ENCODE measurements at places on chromosomes 5 and 9.

DNA sequence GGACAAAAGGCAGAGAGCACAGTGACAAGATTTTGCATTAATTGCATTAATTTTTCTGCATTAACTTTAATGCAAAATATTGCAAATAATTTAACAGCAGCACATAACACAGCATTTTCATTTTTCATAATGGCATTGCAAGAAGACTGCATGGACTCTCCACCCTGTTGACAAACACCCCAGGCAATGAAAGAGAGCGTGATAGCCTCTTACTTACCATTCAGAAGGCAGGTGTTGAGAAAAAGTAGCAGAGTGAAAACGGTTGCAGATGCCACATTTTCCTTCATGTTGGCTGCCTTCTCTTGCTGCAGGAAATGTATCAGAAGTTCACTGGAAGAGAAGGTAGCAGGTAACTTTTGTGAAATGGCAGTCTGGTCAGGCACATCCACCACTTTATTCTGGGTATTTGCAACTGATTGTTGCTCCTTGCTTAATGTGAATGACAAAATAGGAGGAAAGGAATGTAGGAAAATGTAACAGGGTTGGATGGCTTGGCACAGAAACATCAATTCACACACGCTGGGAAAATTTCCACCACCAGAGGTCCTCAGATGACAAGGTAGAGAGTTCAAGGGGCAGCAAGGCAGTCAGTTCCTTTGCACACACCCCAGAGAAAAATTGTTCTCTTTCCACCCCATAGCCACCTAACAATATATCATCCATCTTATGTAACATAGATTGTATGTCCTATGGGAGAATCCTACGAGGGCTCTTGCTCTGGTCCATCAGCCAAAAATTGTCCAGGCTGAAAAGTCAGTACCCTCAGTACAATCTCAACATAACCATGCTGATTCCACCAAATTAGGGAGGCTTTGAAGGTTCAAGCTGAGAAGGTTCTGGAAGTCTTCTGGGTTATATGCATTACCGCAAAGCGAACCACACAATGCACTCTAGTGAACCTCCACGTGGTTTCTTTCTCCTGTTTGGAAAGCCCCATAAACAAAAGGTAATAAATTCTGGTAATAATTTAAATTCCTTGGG is 41.9 kb upstream of the AGXT2 start:
- no peak for DNase-seq

DNA sequence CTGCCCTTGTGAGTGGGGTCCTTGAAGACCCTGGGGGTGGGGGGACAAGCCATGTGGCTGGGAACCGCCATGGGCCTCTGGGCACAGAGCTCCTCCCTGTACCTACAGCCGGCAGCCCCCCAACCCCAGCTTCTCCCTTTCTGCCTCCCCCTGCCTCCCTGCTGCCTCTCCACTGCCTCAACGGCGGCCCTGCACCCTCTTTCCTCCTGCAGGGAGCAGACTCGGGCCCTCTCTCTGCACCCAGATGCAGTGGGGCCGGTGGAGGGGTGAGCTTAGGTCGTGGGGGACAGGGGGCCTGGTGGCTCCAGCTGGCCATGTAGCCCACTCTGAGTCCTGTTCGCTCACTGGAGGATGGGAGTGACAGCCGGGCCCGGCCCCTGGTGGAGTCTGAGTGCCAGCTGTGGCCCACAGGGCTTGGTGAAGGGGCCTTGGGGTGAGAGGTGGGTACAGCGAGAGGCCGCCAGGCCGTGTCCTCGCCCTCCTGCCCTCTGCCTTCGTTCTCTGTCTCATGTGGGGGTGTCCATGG is 139.3 kb upstream of the COL5A1 start:
- no peak for DNase-seq

DNA sequence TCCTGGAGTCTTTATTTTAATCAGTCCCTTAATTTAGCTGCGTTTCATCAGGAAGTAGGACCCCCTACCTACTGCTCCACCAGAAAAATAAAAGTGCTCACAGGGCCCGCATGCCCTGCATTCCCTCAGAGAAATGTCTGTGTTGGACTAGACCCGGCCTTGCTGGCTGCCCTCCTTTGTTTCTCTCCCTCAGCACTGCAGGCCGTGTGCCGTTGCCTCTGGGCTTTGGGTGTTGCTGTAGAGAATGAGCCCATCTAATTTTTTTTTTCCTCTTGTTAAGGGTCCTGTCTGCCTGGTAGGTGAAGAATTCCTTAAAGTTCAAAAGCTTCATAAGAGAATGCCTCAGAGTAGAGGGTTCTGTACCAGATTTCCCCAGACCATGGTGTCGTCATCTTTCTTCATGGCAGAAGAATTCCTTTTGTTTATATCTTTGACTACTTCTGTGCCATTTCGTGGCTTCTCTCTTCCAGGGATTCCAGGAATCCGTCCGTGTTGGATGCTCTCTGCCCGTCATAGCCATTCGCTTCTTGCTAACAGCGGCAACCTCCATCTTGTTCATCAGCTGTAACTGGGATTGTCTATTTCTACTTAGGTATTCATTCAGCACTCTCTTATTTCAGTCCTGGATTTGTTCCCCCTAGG is 49.8 kb upstream of the ANGPTL2 start:
- DNase-seq = no peak

DNA sequence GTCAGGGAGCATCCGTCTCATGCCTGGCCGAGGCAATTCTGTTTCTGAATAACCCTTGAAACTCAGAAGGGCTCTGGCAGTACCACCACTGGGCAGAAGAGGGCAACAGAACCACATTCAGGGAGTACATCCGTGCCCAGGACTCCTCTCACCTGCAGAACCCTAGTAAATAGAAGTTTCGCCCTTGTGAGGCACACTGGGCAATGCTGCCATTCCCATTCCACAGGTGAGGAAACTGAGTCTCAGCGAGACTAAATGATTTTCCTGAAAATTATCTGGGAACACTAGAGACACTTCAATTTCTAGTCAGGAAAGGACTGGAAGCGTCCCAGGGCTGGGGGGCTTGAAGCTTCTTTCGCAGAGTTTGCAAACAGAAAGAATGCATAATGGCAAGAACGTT is 74.7 kb downstream of the FGF1 start:
- peak; percentile 50 for DNase-seq

GRCh38 chr9:22483528-22484070 is 37.0 kb downstream of the DMRTA1 start:
- no peak for DNase-seq

DNA sequence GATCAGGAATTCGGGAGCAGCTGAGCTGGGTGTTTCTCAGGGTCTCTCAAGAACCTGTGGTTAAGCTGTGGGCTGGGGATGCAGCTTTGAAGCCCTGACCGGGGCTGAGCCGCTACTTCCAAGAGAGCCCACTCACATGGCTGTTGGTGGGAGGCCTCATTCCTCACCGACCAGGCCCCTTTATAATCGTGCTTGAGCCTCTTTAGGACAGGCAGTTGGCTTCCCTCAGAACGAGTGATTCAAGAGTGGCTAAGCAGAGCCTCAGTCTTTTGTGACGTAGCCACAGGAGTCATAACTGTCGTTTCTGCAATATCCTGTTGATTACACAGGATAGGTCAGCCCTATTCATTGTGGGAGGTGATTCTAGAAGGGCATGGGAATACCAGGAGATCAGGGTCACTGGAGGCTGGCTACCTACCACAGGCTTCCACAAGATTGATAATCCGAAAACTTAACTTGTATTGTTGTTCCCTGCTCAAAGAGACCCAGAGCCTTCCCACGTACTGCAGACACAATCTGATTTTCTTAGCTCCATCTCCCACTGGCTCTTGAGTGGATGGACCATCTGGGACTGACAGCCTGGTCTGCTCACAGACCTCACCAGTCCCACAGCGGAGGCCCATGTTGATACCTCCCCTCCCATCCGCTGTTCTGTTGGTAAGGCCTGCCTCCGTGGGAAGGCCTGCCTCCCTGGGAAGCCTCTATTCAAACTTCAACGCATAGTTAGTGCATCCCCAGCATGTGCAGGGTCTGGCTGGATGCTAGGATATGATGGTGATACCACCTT is 3.0 kb upstream of the ERGIC1 start:
- DNase-seq = no peak

- peak; percentile 91 for DNase-seq
Measured at GRCh38 chr9:124868511-124869465, 6.9 kb downstream of the ARPC5L start.

- no peak for DNase-seq
Measured at GRCh38 chr9:127509261-127509954, 58.1 kb downstream of the LRSAM1 start.

DNA sequence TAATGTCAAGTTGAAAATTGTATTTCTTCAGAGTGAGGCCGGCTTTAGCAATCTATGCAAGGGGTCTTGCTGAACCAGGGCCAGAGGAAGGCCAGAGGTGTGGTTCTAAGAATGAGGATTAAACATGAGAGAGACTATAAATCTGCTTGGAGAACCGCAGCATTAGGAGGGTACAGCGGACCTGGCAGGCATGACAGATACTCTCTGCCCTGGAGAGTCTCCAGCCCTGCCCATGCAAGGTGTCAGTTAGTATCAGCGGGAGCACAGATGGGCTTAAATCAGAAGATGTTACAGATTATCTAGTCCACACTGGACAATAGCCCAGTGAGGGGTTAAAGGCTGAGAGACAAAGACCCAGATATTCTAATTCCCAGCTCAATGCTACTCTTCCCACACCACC is 11.5 kb upstream of the GPX3 start:
- DNase-seq = no peak

- no peak for DNase-seq
Measured at GRCh38 chr5:94174748-94175411, 433.5 kb upstream of the POU5F2 start.

DNA sequence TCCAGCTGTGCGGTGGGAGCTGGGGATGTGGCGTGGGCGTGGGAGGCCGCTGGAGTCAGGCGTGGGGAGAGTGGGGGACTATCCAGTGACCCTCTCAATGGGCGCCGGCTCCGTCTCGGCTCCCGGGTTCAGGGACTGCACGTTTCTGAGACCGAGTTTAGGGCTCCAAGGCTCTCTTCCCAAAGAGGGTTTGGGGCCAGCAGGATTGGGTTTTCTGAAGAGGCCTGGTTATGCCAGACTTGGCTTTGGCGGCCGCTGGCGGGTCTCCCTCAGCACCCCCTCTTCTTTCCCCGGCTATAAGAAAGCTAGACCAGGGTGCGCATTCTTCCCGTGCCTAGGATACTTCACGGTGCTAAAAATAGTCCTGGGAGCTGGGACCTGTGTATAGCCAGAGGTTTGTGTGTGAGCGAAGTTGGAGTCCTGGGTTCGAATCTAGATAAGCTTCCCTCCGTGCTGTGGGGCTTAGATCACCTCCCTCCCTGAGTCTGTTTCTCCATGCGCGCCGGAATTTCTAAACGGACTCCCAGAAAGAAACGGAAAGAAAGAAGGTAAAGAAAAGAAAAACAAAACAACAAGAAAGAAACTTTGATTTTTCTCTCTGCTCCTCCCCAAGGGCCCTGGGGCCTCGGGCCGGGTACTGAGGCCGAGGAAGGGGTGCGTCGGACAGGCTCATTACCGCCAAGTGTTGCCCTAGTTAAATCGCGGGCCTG is 5.0 kb downstream of the HAND1 start:
- no peak for DNase-seq

GRCh38 chr5:91875196-91875779 is 492.2 kb upstream of the ARRDC3 start:
- DNase-seq = no peak

- no peak for DNase-seq
Measured at GRCh38 chr9:89413963-89414638, 83.8 kb downstream of the SEMA4D start.

DNA sequence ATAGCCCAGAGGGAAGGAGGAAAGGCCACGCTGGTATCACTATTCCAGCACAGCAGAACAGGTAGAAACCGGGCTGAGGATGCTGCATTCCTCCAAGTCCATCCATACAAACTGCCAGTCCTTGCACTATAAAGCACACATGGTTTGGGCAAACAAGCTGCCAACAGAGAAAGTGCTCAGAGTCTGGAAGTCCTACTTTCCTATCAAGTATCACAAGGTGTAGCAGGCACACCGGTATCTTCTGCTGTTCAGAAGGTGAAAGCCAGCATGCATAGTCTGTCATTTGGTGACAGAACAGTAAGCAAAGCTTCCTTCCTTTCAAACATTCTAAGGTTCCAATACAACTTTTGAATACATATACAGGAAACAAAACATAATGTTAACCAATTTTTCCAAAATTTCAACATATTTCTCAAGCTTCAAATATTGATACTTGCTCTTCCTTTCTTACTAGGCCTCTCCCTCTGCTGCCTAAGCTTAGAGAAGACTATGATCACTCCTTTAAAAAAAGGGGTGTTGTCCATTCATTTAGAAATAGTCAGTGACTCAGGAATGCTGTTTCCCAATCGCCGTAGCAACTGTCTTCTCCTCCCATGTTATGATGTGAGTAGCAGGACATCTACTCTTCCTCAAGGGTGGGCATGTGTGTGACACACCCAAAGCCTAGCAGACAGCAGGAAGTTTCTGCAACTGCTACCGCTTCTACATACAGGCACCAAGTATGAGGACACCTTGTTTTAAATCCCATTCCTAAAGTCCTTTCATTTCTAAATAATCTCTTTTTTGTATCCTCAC is 14.7 kb downstream of the DIAPH1 start:
- DNase-seq = no peak

DNA sequence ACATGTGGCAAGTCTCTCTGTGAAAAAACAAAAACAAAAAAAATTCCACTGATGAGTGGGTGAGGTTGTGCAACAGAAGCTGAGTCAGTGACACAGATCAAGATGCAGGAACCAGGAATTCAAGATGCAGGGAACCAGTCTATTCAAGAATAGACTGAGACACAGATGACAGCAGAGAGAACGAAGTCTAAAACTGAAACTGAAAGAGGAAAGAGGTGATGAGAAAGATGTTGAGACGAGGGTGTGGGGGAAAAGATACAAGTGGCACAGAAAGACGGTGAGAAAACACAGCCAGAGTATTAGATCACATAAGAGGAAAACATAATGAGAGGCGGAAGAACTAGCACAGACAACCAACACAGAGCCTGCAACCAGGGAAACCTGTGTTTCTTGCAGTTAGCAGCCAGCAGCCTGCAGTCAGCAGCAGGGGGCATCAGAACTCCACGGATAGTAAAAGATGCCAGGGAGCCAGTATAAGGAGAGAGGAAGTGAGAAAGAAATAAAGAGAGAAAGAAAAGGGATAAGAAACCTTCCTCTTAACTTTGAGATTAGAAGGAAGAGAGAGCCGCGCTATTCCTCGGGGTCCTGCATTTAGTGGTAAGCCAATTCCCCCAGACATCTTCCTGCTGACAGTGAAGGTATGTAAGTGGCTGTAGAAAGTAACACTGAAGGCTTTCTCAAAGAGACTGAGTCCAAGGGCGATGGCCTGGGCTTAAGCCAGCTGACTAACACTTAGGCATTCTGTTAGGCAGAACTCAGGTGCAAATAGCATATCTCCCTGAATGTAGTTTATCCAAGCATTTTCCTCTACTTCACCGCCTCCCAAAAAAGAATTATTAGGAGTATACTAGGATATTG is 79.0 kb downstream of the TLR4 start:
- peak; percentile 38 for DNase-seq

GRCh38 chr9:123482295-123482968 is 126.4 kb downstream of the CRB2 start:
- DNase-seq = no peak

DNA sequence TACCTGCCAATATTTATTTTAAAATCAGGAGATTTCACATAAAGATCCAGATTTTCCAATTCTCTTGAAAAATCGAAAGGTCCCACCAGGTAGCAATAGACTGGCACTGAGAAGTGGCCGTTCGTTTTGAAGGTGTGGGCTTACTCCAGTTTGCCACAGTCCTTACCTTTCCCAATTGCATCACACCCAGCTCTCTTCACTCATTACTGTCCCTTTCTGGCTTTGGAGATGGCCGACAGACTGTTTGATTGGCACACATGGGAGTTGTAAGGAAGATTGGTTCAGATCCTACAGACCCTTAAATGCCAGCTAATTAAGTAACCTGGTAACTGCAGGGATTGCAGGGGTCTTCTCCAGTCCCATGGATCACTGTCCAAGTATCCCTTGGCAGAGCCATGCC is 68.7 kb upstream of the LARP1 start:
- no peak for DNase-seq

- no peak for DNase-seq
Measured at GRCh38 chr5:58466939-58467338, 7.1 kb upstream of the PLK2 start.
